ENCODE measurements at places on chromosomes 11 and 22.

GRCh38 chr22:27934069-27934468 lies 15.0 kb upstream of the PITPNB start:
- no peak for DNase-seq

DNA sequence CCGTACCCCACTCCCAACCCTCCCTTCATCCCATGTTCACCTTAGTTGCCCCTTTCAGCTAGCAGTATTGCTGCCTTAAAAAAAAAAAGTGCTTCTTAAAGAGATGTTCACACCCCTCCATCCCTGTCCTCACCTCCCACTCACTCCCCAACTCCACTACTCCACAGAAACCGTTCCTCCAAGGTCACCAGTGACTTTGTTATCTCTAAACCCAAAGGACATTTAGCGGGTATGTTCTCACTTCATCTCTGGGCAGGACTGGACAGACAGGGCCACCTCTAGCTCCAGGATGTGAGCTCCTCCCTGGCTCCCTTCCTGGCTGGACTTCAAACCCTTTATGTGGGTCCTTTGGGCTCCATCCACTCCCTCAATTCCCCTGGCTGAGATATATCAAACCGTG lies 6.4 kb upstream of the RCOR2 start:
- no peak for DNase-seq

- no peak for DNase-seq
Measured at GRCh38 chr11:115843111-115843510, 338.9 kb upstream of the CADM1 start.

DNA sequence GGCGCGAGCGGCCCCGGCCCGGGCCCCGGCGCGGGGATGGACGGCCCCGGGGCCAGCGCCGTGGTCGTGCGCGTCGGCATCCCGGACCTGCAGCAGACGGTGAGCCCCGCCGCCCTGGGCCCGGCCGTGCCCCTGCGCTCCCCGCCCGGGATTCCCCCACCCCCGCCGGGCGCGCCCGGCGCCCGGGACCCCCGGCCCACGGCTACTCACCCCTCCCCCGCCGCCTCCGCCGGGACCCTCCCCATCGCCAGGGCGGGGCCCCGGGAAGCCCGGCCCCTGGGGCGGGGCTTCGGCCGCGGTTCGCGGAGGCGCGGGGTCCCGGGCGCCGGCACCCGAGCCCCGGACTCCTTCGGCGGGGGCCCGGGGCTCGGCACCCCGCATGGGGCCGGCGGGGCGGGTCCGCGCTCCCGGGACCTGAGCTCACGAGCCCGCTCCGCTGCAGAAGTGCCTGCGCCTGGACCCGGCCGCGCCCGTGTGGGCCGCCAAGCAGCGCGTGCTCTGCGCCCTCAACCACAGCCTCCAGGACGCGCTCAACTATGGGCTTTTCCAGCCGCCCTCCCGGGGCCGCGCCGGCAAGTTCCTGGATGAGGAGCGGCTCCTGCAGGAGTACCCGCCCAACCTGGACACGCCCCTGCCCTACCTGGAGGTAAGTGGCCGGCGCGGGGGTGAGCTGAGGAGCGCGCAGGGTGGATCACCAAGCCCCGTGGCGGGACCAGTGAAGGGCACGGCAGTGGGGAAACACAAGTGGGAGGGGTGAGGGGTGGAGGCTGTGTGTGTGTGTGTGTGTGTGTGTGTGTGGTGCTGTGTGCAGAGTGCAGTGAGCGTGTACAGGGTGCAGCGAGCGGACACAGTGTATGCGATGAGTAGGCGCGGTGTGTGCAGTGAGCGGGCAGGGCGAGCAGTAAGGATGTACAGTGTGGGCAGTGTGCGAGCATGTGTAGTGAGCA lies 2.3 kb downstream of the SHANK3 start:
- DNase-seq = no peak

GRCh38 chr11:118138839-118139420 lies 13.7 kb downstream of the SCN4B start:
- no peak for DNase-seq

All from stimulated activated CD4-positive, alpha-beta T cell treated with anti-CD3 and anti-CD28 coated beads, TNF-alpha, amount 100 ng/mL, for 4 hours (primary cell).